GDM1 (cell line): ENCODE measurements at places on chromosomes 4 and X.

GRCh38 chr4:173253561-173253960 lies 80.6 kb downstream of the HMGB2 start:
- no peak for DNase-seq

DNA sequence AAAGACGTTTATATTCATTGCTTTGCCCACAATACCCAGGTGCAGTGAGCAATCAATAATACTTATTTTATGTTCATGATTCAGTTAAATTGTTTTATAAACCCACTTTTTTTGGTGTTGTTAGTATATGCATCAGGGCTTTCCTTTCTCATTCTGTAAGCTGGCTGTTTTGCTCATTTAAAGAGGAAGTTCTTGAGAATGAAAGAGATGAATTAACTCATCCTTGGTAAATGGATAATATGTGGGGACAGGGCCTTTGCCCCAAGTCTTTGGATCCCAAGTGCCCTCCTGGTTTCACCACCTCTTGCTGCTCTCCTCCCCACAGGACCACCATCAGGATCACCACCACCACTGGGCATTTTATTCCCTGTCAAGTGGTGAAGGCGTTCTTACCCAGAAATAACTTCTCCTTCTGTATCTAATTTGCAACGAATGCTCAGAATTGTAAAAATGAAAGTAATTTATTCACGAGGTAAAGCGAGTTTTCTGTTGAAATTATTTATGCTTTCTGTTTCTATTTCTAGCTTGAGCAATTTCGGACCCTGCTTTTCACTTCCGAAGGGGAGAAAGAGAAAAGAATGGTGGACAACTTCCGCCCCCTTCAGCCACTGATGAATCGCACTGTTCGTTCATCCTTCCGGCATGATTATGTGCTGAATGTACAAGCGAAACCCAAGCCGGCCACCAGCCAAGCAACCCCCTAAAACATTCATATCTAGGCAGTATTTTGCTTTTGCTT lies 8.2 kb upstream of the ZRSR2 start:
- no peak for DNase-seq

GRCh38 chrX:9816084-9816700 lies 30.0 kb downstream of the SHROOM2 start:
- no peak for DNase-seq

DNA sequence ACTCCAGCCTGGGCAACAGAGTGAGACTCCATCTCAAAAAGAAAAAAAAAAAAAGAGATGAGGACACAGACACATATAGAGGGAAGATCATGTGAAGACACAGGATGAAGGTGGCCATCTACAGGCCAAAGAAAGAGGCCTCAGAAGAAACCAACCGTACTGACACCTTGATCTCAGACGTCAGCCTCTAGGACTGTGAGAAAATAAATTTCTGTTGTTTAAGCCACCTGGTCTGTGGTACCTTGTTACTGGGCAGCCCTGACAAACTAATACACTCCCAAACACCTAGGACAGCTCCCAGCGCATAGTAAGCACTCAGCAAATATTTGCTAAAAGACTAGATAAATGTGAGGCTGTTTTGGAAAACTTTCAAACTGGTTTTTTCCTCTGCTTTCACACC lies 59.2 kb upstream of the SMIM10 start:
- no peak for DNase-seq

- DNase-seq: no peak
These were observed 117.4 kb upstream of the GPM6A start for GRCh38 chr4:175929441-175929840.

GRCh38 chr4:14434483-14434882 lies 567.8 kb upstream of the CPEB2 start:
- no peak for DNase-seq

- no peak for DNase-seq
These were observed 70.8 kb upstream of the PTPN13 start for GRCh38 chr4:86523333-86523732.

DNA sequence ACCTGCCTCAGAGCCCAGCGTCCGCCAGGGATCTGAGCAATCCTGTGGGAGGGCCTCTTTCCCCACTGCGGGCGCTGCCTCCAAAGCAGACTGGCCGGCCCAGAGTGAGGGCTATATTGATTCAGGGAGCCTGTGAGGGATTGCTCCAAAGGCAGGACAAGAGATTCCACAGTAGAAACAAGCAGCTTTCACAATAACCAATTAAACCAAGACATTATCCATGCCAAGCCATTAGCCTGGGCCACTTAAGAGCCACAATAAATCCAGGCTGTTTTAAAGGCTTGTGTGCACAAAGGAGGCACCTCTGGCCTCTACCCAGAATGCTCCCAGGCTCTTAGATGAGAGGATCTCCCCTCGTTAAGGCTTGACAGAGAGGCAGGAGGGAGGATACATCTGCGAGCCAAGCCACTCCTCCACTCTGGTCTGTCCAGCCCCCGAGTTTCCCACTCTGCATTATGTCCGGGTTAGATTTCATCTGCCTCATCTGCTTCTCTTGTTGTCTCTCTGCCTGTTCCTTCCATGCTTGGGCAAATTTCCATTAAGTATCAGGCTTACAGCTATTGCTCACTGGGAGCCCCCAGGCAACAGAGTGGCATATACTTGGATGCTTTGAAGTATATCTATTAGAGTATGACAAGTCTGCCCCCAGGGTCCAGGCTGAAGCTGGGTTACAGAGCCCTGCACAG lies 357.9 kb downstream of the UNC5C start:
- DNase-seq: no peak

GRCh38 chrX:96776966-96777365 lies 92.3 kb downstream of the DIAPH2 start:
- no peak for DNase-seq

- no peak for DNase-seq
These were observed 1.3 kb downstream of the TACC3 start for GRCh38 chr4:1722551-1723118.

DNA sequence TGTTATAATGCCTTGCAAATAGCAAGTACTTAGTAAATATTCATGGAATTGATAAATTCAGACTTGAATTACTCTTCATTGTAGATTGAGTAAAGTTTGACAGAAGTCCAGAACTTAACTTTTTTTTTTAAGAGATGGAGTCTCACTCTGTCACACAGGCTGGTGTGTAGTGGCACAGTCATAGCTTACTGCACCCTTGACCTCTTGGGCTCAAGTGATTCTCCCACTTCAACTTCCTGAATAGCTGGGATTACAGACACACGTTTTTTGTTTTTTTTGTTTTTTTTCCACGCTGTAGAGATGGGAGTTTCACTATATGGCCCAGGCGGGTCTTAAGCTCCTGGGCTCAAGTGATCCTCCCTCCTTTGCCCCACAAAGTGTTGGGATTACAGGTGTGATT lies 32.1 kb downstream of the UBE2K start:
- no peak for DNase-seq

- peak; percentile 39 for DNase-seq
These were observed 349.0 kb upstream of the GATB start for GRCh38 chr4:152109531-152110509.

DNA sequence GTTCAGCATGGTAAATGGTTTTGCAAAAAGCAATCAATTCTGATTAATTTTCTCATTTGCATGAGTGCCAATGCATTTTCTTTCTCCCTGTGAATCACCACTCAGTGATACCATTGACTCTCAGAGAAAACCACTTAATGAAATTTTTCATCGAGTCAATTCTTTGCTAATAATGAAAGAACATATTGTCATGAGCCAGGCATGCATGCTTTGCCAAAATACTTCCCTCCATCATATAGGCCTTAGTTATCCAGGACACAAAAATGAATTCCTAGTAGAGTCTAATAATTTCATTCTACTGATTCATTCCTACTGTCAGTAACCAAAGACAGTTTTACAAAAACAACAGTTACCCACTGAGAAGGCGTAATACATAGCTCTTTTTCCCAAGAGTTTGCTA lies 680.0 kb downstream of the TRIML1 start:
- DNase-seq: no peak

GRCh38 chrX:103624111-103624510 lies 4.7 kb upstream of the TCEAL1 start:
- no peak for DNase-seq
